ENCODE measurements at places on chromosomes 6 and 20.
A peak's percentile ranks its signal among the peaks of the same experiment; 100 is the strongest.

DNA sequence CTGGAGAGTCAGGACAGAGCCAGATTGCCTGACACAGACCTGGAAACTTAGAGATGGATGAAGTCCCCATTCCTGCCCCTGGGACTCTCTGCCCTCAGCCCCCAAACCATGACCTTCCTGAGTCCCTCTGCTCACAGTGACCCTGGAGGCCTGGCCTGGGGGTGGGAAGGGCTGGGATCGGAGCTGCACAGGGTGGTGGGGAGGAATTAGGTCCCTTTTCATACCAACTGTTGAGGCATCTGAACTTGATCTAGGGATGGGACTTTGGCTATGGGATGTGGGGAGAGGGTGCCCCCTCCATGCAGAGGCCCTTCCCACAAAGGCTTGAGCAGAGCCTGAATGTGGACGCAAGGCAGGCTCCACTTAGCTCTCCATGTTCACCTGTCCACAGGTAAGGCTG lies 144.1 kb downstream of the MRPL14 start:
- no peak for DNase-seq

GRCh38 chr20:24768201-24768636 lies 180.8 kb upstream of the CST7 start:
- no peak for DNase-seq

- DNase-seq: no peak
Observed at GRCh38 chr6:137121401-137121997, 51.9 kb downstream of the IL22RA2 start.

DNA sequence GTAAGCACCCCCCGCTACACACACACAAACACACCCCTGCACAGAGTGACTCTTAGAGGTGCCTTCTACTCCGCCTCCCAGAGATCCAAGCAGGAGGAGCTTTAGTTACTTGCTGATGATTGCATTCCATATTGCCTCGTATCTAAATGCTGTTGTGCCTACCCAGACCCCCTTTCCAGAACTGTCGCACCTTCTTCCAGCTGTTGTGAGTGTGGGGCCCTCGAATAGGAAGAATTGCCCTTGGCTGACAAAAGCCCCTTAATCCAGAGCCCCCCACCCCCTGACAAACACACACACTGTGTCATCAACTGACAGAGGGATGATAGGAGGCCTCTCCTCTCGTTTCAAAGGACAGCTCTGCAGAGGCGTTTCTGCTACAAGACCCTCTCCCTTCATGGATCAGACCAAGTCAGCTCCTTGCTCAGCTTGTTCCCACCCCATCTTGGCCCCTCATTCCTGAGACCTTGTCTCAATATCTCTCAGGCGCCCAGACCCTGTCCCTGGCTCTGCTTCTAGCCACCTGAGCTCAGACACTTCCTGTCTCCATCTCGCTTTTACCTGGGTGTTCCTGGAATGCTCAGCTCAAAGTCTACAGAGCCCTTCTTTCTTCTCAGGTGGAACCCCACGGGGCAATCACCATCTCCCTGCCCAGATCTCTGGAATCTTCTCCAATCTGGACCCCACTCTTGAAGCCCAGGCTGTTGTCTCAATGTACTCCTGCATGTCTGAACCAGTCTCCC lies 4.0 kb upstream of the VSX1 start:
- DNase-seq: no peak

GRCh38 chr6:20891161-20891560 lies 356.9 kb downstream of the CDKAL1 start:
- no peak for DNase-seq

DNA sequence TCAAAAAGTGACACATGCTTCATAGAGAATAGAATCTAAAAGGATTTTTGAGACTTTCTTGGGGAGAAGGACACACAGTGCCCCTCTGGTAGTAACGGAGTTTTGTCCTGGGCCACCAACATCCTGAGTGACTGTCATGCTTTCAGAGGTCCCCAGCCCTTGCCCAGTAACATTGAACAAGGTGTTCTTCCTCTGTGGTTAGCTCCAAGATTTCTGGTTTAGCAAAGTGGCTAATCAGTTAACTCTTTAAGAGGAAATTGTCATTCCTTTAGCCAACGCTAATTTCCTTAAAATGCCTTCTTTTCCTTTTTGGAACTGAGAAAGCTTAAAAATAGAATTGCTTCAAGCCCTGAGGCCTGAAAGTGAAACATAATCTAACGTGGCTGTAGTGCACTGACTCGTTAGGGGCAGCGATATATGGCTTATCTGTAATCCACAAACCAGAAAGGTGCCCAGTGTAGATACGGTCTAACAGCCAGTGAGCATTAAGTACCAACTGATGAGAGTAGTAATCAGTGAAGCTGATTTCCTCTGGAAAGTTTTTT lies 7.8 kb downstream of the E2F3 start:
- DNase-seq: no peak

DNA sequence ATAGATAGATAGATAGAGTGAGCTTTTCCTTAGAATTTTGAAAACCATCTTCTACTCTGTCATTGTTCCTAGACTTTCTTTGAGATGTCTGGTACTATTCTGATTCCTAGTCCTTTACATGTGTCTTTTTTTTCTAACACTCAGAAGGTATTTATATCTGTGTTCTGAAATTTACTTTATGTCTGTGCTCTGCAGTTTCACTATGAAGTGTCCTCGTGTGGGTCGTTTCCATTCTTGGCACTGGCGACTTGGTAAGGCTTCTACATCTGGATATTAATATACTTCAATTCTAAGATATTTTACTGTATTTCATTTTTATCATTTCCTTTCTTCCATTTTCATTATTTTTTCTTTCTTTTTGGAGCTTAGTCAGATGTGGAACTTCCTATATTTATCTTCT lies 87.0 kb downstream of the FHL5 start:
- DNase-seq: no peak

- DNase-seq: no peak
Observed at GRCh38 chr6:71473926-71474325, 185.3 kb downstream of the OGFRL1 start.

DNA sequence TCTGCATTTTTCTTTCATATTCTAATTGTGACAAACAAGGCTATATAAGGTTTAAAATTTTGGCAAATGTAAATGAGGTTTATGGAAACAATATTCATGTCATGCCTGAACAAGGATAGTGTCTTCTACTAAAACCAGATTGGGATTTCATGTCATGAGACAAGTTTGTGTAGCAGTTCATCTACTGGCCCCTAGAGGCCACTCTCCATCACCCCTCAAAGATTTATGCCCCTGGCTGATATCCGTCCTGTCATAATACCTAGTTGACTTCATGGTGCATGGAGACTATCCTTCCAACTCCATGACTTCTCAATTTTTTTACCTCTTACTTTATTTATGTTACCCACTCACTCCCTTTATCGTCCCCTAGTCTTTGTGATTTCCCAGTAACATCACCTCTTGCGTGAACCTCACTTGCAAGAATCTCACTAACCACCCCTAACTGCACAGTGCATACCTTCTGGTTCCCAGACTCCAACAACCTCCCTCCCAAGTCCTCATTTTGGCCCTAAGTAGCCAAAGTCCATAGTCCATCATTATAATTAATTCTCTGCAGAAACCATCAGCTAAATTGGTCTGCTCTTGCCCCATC lies 179.8 kb downstream of the TASP1 start:
- no peak for DNase-seq

DNA sequence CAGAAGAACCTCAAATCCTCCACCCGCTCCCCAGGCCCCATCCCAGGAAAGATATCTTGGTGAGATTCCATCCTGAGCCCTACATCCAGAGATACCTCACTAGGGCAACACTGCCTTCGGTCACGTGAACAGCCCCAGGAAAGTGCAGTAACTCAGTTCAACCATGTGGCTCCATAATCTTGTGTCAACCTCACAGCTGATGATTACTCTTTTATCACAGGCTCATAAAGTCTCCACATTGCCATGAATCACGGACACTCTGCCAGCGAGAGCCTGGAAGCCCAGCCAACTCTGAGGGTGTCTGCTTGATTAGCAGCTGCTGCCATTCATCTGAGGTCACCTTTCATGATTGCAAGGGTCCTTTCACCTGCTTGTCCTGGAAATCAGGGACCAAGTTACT lies 175.8 kb upstream of the LRFN2 start:
- DNase-seq: no peak

DNA sequence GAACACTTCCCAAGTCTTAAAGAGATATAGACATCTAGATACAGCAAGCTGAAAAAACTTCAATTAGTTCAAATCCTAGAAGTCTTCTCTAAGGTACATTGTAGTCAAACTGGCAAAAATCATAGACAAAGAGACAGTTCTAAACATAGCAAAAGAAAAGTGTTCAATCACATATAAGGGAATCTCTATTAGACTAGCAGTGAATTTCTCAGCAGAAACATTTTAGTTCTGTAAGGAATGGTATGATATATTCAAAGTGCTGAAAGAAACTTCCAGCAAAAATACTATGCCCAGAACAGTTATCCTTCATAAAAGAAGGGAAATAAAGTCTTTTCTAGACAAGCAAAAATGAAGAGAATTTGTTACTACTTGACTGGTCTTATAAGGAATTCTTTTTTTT lies 186.3 kb upstream of the SYNCRIP start:
- no peak for DNase-seq

DNA sequence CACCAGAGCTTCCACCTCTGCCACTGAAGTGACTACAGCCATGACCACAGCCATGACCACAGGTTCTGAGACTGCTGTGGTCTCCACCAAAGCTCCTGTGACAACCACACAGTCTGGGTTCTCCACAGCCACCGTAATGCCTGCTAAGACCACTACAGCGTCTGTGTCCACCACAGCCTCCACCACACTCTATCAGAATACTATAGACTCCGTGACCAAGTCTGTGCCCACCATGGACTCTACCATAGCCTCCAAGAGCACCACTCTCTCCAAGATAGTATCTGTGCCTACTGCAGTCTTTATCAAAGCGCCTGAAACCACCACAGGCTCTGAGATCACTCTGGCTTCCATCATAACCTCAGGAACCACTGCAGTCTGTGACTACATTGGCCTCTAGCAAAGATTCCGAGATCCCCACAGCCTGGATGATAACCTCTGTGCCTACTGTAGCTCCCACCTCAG lies 18.3 kb upstream of the MUC21 start:
- no peak for DNase-seq

- no peak for DNase-seq
Observed at GRCh38 chr6:170313716-170314295, 7.2 kb downstream of the FAM120B start.

- no peak for DNase-seq
Observed at GRCh38 chr6:9482030-9482738, 932.7 kb downstream of the TFAP2A start.

GRCh38 chr6:116881236-116881635 lies 4.2 kb downstream of the RFX6 start:
- no peak for DNase-seq

- no peak for DNase-seq
Observed at GRCh38 chr6:122803171-122803661, 14.2 kb downstream of the SMPDL3A start.

GRCh38 chr6:158783851-158784250 lies 35.3 kb downstream of the EZR start:
- no peak for DNase-seq

GRCh38 chr20:19725814-19726525 lies 32.1 kb upstream of the RIN2 start:
- no peak for DNase-seq

- DNase-seq: no peak
Observed at GRCh38 chr6:17622144-17622543, 22.0 kb downstream of the FAM8A1 start.

DNA sequence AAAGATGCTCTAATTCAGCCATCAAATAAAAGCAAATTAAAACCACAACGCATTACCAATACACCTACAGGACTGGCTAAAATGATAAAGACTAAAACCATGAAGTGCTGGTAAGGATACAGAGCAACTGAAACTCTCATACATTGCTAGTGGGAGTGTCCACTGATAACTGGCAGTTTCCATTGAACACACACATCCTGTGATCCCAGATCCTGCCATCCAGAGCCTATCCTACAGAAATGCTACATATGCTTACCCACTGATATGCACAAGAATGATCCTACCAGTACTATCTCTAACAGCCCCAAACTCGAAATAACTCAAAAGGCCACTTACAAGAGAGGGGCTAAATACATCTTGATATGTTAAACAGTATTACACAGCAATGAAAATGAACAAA lies 81.0 kb downstream of the FYN start:
- no peak for DNase-seq

- DNase-seq: no peak
Observed at GRCh38 chr6:14393910-14394309, 276.3 kb downstream of the CD83 start.

GRCh38 chr6:154156135-154156896 lies 117.3 kb downstream of the OPRM1 start:
- peak; percentile 51 for DNase-seq
